ENCODE measurements at places on chromosomes 16 and 17. TPM values are rescaled to one million over a fixed set of nuclear protein-coding genes. Genes with fewer than 3 reads are reported as not detected.

- H3K27ac ChIP-seq = no peak overlapping the region
- no peak for DNase-seq
- H3K36me3 ChIP-seq = no peaks in the 10 kb centered on the region
- no peaks in the 10 kb centered on the region for H3K4me1 ChIP-seq
- H3K4me3 ChIP-seq = no peak overlapping the region
- no peaks in the 10 kb centered on the region for H3K27me3 ChIP-seq
Observed at GRCh38 chr17:65388911-65389310, 172.5 kb downstream of the AXIN2 start.

GRCh38 chr17:31248986-31249834 is 47.8 kb downstream of the OMG start:
- no peaks in the 10 kb centered on the region for H3K27me3 ChIP-seq
- DNase-seq = no peak
- no peaks in the 10 kb centered on the region for H3K36me3 ChIP-seq

- no peak overlapping the region for H3K4me3 ChIP-seq
- peak overlapping the region; percentile 10 for H3K27ac ChIP-seq
- H3K27me3 ChIP-seq = no peaks in the 10 kb centered on the region
- H3K36me3 ChIP-seq = peaks cover 2% of the 10 kb centered on the region
Observed at GRCh38 chr17:8225813-8226535, 15.6 kb upstream of the AURKB start.

DNA sequence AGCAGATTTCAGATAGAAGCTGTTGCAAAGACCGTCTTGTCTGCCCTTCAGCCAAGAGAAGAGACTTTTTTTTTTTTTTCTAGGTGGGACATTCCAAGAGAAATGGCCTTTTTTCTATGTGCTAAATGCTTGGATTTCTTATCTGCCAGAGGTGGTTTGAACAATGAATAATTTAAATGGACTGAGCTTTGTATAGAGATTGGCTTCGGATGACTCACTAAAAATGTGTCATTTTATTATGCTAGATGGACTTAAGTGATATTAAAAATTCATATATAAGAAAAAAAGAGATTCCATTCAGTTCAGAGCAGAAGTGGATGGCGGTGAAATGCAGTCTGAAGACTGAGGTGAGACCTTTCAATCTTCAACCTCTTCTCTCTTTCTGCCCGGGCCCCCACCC is 58.4 kb downstream of the MEAK7 start:
- H3K27ac ChIP-seq = no peak overlapping the region
- DNase-seq = no peak
- H3K27me3 ChIP-seq = no peaks in the 10 kb centered on the region
- no peaks in the 10 kb centered on the region for H3K36me3 ChIP-seq

The SLC52A1 gene
- not detected for total RNA-seq

The CLEC19A gene
- total RNA-seq = not detected

The QPRT gene
- 111 TPM for total RNA-seq

The APOH gene
- total RNA-seq = 6,444 TPM

The TP53 gene
- 23.8 TPM for total RNA-seq
